ENCODE measurements at places on chromosomes 5 and 9.

DNA sequence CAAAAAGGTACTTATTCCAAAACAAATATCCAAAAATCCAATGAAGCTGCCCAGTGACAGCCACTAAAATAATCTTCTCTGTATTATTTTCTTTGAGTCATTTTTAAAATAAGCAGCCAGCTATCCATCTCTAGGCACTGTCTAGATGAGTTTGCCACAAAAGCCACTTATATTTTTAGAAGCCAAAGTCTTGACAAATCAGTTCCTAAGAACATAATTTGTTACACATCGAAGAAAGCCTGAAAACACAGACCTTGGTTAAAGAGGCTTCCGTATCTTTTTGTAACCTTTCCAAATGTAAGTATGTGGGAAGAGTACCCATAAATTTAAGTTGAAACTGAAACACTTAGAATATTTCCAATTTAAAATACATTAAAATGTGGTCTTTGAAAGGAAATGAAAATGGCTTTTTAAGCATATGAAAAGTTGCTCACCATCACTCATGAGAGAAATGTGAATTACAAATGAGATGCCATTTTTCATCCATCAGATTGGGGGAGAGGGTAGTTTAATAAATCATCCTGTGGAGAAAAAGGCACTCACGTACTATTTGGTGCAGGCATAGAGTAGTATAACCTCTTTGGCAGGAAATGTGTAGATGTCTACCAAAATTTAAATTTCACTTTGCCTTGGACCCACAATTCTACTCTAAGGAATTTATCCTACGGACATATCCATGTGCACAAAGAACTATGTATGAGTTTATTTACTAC lies 180.4 kb downstream of the MLLT3 start:
- no peak for DNase-seq

DNA sequence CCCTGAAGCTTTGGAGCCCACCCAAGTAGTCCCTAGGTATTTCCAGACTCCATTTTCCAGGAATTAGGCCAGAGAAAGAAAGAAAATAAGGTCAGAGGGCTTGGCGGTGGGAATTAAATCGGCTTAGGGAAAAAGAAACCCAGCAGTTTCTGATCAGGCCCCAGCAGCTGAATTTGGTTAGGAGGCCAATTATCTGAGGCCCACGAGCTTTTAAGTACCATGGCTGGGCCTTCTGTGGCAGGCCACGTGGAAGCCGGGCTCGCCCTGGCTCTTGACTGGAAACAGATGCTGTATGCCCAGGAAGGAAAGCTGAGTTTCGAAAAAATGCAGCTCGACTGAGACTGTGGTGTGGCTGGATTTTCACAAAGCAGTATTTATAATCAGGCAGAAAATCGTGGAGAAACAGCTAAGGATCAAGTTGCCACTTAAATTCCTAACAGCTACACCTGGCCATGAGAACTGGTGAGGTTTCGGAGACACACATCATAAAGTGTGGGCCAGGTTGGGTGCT lies 75.1 kb upstream of the PANK3 start:
- DNase-seq, result no peak

- DNase-seq, result no peak
These were observed 10.7 kb upstream of the CREBRF start for GRCh38 chr5:173045474-173045873.

- DNase-seq, result no peak
These were observed 56.9 kb downstream of the SNX24 start for GRCh38 chr5:122902263-122902662.

GRCh38 chr9:12797037-12797436 lies 22.2 kb downstream of the LURAP1L start:
- DNase-seq, result no peak

- no peak for DNase-seq
These were observed 19.9 kb downstream of the VAV2 start for GRCh38 chr9:133971981-133972941.
